ENCODE measurements at places on chromosomes 5 and 9.
A peak's percentile ranks its signal among the peaks of the same experiment; 100 is the strongest.

- H3K27ac ChIP-seq = no peak overlapping the region
- H3K4me1 ChIP-seq = peaks cover 18% of the 10 kb centered on the region
- peaks cover 59% of the 10 kb centered on the region for H3K27me3 ChIP-seq
- no peak overlapping the region for H3K4me3 ChIP-seq
Measured at GRCh38 chr9:88536023-88536324, 996 bp downstream of the NXNL2 start.

DNA sequence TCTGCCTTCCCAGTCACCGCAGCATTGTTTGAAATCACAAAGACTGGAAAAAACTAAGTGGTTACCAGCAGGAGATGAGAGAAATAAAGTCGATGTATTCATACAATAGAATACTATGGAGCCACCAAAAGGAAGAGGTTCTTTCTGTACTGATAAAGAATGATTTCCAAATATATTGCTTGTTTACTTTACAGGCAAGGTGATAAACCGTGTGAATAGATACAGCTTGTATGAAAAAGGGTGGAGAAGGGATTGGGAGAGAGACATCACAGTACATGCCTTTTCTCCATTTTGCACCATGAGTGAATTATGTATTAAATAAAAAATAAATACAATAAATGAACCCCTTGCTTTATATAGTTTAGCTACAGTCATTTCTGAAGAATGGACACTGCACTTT lies 91.7 kb downstream of the RFK start:
- peaks cover 8% of the 10 kb centered on the region for H3K27me3 ChIP-seq
- DNase-seq = no peak
- H3K4me1 ChIP-seq = no peaks in the 10 kb centered on the region
- no peak overlapping the region for H3K27ac ChIP-seq
- H3K36me3 ChIP-seq = no peaks in the 10 kb centered on the region

GRCh38 chr9:93235300-93235960 lies 51.5 kb downstream of the WNK2 start:
- H3K4me1 ChIP-seq = peaks cover 8% of the 10 kb centered on the region
- no peak overlapping the region for H3K27ac ChIP-seq
- no peaks in the 10 kb centered on the region for H3K36me3 ChIP-seq
- H3K4me3 ChIP-seq = no peak overlapping the region
- peaks cover 11% of the 10 kb centered on the region for H3K27me3 ChIP-seq
- no peak for DNase-seq

DNA sequence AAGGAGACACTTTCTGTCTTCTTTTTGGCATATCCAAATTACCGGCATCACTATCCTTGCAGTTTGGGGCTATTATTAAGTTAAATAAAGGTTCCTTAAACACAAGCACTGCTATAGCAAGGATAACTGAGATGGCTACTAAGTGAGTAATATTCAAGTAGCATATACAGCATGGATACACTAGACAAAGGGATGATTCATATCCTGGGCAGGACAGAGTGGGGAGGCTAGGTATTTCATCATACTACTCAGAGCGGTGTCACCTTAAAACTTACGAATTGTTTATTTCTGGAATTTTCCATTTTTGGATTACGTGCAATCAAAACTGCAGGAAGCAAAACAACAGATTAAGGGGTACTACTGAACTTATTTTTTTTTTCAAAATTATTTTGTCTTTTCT lies 54.1 kb downstream of the FER start:
- H3K36me3 ChIP-seq = peaks cover 38% of the 10 kb centered on the region
- H3K27me3 ChIP-seq = no peaks in the 10 kb centered on the region
- peaks cover 7% of the 10 kb centered on the region for H3K4me1 ChIP-seq
- no peak overlapping the region for H3K4me3 ChIP-seq

DNA sequence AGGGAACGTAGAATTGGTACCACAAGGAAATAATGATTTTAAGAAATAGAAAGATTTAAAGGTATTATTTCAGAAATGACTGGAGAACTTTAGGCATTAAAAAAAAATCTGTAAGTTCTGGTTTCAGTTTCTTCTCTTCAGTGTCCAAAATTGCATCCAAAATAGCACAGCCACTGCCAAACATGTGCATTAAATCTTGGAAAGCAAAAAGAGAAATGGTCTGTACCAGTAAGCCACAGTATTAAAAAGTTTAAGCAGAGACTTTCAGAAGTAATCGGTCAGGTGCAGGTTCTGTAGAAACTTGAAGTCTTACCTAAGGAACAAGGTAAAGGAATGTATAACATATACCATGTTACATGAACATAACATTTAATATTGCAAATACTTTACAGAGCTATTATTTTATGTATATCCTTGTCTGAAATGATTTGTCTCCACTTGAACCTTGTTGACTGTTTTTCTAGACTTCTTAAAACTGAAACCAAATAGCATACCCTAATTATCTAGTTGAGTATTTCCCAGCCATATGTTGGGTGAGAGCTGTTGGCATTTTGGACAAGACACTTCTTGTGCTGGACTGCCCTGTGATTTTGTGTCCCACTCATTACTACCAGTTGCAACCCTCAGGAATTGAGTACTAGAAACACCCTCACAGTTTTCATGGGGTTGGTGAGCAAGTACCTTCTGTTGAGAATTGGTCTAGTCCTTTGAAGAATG lies 32.1 kb downstream of the NIPBL start:
- peaks cover 2% of the 10 kb centered on the region for H3K36me3 ChIP-seq
- H3K4me3 ChIP-seq = no peak overlapping the region
- H3K4me1 ChIP-seq = peaks cover 50% of the 10 kb centered on the region
- no peaks in the 10 kb centered on the region for H3K27me3 ChIP-seq
- DNase-seq = no peak

DNA sequence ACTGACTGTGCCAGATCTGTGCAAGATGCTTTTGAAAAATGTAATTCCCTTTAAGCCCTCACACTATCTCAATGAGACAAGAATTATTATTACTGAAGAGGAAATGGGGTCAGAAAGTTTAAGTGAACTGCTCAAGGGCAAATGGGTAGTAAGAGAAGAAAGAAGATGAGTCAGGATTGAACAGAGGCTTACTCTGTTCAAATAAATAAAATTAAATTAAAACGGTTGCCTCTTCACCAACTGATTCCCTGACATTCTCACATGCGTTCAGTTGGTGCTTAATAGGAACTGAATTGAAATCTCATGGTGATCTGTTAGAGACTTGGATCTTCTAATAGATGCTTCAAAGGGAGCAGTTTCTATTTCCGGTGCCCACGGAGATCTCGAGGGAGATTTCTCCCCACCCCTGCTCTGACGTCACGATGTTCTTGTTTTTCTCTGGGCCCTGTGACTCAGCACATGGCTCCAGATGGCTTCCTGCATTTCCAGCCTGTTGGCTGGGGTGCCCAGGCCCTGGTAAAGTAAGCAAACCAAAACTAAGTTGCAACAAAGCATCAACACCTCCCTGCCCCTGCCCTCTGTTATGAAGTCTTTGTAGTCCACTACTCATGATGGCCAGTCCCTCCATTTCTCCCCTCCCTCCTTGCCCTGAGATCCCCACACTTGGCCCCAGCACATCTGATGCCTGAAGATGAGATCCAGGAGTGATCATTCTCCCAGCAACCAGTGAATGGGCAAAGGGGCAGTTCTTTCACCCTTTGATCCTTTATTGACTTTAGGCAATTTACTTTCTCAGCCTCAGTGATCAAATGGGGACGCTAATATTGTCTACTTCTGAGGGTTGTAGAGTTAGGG lies 106.1 kb upstream of the CPEB4 start:
- H3K36me3 ChIP-seq = no peaks in the 10 kb centered on the region
- H3K4me3 ChIP-seq = peak overlapping the region; percentile 45
- H3K4me1 ChIP-seq = peaks cover 28% of the 10 kb centered on the region
- no peaks in the 10 kb centered on the region for H3K27me3 ChIP-seq
- peak overlapping the region; percentile 78 for H3K27ac ChIP-seq
